CD4-positive, alpha-beta T cell (primary cell): ENCODE measurements at places on chromosomes 7 and 10. TPM values are rescaled to one million over a fixed set of nuclear protein-coding genes. Genes with fewer than 3 reads are reported as not detected.

Gene SLC25A40
- total RNA-seq, result 9.4 TPM

Gene GIMAP7
- total RNA-seq, result 50.7 TPM

Gene FOXI2
- not detected for total RNA-seq

Gene CC2D2B
- total RNA-seq, result not detected

Gene PSMC2
- 101 TPM for total RNA-seq

Gene ASAH2
- 2.1 TPM for total RNA-seq

Gene HMX2
- total RNA-seq, result not detected

- H3K27me3 ChIP-seq, result no peaks in the 10 kb centered on the region
- H3K27ac ChIP-seq, result no peak overlapping the region
- no peaks in the 10 kb centered on the region for H3K36me3 ChIP-seq
- no peak overlapping the region for H3K4me3 ChIP-seq
- H3K4me1 ChIP-seq, result no peaks in the 10 kb centered on the region
Measured at GRCh38 chr10:60367024-60367423, 22.7 kb downstream of the ANK3 start.

DNA sequence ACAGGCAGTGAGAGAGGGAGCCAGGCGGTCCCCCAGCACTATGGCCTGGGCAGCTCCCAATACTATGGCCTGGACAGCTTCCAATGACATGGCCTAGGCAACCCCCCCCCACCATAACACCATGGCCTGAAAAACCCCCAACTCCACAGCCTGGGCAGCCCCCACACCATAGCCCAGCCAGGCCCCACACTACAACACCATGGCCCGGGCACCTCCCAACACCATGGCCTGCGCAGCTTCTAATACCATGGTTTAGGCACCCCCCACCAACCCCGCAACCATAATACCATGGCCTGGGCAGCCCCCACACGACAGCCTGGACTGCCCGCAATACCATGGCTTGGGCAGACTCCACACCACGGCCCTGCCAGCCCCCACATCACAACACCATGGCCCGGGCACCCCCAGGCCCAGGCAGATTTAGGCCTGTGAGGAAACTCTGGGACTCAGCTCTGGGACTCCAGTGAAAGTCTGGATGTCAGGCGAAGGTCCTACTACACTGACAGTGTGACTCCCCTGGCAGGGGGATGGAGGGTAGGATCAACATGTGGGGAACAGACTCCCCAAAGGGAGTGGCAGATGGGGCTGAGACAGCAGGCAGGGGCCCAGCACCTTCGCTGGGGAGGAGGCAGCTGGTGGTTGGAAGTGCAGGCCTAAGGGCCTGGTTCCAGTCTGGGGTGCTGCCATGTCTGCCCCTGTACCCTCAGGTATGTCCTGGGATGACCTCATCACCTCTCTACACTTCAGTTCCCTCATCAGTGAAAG lies 8.7 kb downstream of the CPXM2 start:
- H3K4me3 ChIP-seq, result no peak overlapping the region
- no peak for DNase-seq
- H3K36me3 ChIP-seq, result no peaks in the 10 kb centered on the region
- H3K27ac ChIP-seq, result no peak overlapping the region
- no peaks in the 10 kb centered on the region for H3K27me3 ChIP-seq

GRCh38 chr10:3173171-3173878 lies 743 bp upstream of the PITRM1 start:
- H3K27me3 ChIP-seq, result no peaks in the 10 kb centered on the region
- H3K36me3 ChIP-seq, result peaks cover 19% of the 10 kb centered on the region
- H3K27ac ChIP-seq, result no peak overlapping the region
- H3K4me3 ChIP-seq, result peak overlapping the region; percentile 52
- peaks cover 19% of the 10 kb centered on the region for H3K4me1 ChIP-seq

DNA sequence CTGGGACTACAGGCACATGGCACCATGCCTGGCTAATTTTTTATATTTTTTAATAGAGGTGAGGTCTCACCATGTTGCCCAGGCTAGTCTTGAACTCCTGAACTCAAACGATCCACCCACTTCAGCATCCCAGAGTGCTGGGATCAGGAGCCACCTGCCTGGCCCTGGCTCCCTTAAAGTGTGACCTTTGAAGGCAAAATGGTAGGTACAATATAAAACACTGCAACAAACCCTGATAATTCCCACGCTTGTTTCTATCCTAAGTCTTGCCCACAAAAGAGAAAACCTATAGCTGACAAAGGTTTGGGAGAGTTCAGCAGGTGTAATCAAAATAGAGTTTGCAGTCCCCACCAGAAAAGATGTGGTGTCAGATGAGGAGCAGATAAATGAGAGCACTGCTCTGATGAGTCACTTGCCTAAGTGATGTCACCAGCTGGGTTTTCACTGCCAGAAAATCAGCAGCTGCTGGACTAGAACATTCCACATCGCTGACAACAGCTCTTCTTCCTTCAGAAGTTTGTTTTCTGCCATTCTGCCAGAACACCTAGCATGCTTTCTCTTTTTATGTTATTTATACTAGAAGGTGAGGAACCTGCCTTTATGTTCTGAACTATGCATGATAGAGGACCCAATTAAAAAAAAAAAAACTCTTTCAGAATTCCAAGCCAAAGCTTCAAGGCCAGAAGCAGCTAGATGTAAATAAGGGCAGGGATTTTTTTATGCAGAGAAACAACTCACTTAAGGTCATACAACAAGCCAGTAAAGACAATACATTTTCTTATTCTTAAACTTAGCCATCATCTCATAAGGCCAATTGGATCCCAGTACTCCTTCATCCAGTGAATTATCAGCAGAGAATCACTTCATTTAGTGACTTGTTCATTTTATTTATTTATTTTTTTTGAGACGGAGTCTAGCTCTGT lies 18.0 kb downstream of the PURB start:
- no peaks in the 10 kb centered on the region for H3K27me3 ChIP-seq
- no peak overlapping the region for H3K27ac ChIP-seq
- no peaks in the 10 kb centered on the region for H3K4me1 ChIP-seq
- DNase-seq, result no peak
- no peak overlapping the region for H3K4me3 ChIP-seq

GRCh38 chr7:117809958-117810357 lies 63.3 kb downstream of the CTTNBP2 start:
- no peaks in the 10 kb centered on the region for H3K27me3 ChIP-seq
- DNase-seq, result no peak
- no peaks in the 10 kb centered on the region for H3K36me3 ChIP-seq
- no peak overlapping the region for H3K27ac ChIP-seq
- no peak overlapping the region for H3K4me3 ChIP-seq
- no peaks in the 10 kb centered on the region for H3K4me1 ChIP-seq

GRCh38 chr10:30829901-30830300 lies 200.3 kb upstream of the LYZL2 start:
- no peak overlapping the region for H3K4me3 ChIP-seq
- DNase-seq, result no peak
- no peaks in the 10 kb centered on the region for H3K4me1 ChIP-seq
- H3K27ac ChIP-seq, result no peak overlapping the region
- no peaks in the 10 kb centered on the region for H3K27me3 ChIP-seq
- no peaks in the 10 kb centered on the region for H3K36me3 ChIP-seq

DNA sequence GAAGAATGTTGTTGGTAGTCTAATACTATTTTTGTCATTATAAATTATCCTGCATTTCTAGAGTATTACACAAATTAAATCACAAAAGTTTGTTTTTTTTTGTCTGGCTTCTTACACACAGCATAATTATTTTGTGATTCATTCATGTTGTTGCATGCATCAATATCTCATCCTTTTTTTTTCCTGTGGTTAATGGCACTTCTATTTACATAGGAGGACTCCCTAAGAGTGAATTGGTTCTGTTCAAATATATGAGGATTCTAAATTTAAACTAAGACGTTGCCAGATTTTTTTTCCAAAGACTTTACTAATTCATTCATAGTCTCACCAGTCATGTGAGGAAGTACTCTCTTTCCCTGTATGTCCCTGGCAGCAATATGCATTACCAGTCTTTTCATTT lies 303.3 kb downstream of the GPR37 start:
- no peaks in the 10 kb centered on the region for H3K36me3 ChIP-seq
- DNase-seq, result no peak
- H3K4me1 ChIP-seq, result no peaks in the 10 kb centered on the region
- no peak overlapping the region for H3K4me3 ChIP-seq
- no peaks in the 10 kb centered on the region for H3K27me3 ChIP-seq

DNA sequence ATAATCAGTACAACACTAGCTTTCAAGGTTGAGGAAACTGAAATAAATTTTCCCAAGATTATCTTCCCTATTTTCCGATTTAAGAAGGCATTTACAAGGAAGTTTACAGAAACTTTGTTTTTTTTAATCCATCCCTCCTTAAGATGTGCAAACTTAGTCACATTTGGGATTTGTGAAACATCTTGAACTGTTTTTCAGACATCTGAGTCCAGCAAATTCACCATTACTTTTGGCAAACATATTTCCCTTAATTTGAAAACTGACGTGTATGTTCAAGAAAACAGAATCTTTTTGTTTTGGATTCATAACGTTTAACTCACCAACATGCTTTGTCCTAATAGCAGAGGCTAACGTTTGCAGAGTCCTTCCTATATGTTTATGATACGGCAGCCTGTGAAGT lies 19.5 kb downstream of the GLI3 start:
- H3K36me3 ChIP-seq, result no peaks in the 10 kb centered on the region
- DNase-seq, result no peak
- H3K4me3 ChIP-seq, result no peak overlapping the region

- H3K4me1 ChIP-seq, result no peaks in the 10 kb centered on the region
- H3K4me3 ChIP-seq, result no peak overlapping the region
- DNase-seq, result no peak
- no peak overlapping the region for H3K27ac ChIP-seq
Measured at GRCh38 chr7:133845005-133845404, 282.1 kb upstream of the LRGUK start.

DNA sequence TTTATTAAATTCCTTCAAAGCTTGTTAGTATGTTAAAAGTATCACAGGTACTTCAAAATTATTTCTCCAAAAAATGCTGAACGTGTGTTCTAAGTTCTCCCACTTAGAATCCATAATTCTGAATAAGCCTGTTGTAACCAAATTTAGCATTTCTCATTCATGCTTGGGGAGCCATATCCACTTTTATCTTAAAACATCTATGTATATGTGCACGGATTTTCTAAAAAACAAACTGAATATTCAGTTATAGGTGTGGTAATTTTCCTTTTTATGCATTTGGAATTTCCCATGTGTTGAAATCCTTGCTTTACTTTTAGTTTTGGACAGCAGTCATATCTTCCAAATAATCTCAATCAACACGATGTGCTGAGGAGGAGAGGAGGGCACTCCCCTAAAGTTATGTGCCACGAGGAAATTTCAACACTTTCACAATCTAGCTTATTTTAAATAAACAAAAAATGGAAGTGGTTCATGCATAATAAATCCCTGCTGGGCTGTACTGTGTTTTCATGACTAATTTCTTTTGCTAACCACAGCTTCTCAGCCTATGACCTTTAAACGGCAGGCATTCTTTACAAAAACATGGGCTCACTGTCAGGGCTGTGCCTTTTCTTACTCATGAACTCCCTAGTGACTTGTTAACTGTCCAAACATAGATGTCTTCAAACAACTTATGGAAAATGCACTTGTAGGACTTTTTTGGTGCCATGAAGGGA lies 380.3 kb upstream of the SEMA3C start:
- H3K27me3 ChIP-seq, result no peaks in the 10 kb centered on the region
- no peak overlapping the region for H3K4me3 ChIP-seq
- no peaks in the 10 kb centered on the region for H3K36me3 ChIP-seq

DNA sequence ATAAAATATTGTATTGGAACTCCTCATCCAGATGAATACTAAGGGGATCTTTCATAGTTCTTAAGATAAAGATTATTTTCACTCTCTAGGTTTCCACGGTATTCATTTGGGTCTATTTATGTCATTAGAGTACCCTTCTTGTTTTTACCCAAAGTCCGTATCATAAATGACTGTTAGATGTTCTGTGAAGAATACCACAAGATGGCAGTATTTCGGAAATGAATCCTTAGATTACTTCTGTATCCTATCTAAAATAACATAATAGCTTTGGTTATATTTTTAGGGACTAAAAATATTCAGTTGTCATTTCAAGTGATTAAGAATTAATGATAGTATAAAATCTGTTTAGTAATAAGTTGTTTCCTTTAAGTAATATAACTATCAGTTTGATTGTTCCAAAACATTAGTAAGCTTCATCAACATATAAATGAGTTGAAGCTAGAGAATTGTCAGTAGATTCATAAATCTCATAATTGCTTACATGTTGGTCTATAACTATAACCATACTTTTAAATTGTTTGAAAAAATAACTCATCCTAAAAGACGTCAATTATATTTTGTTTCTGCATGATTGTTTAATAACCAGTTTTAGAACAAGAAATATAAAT lies 337.5 kb upstream of the KCND2 start:
- no peak overlapping the region for H3K4me3 ChIP-seq
- no peaks in the 10 kb centered on the region for H3K4me1 ChIP-seq
- H3K27ac ChIP-seq, result no peak overlapping the region
- no peaks in the 10 kb centered on the region for H3K27me3 ChIP-seq

- no peak overlapping the region for H3K27ac ChIP-seq
- no peaks in the 10 kb centered on the region for H3K36me3 ChIP-seq
- DNase-seq, result no peak
- H3K4me3 ChIP-seq, result no peak overlapping the region
- no peaks in the 10 kb centered on the region for H3K4me1 ChIP-seq
Measured at GRCh38 chr10:11646450-11646849, 35.0 kb upstream of the USP6NL start.

- no peaks in the 10 kb centered on the region for H3K36me3 ChIP-seq
- no peak overlapping the region for H3K4me3 ChIP-seq
- no peaks in the 10 kb centered on the region for H3K27me3 ChIP-seq
- no peak for DNase-seq
- H3K27ac ChIP-seq, result no peak overlapping the region
Measured at GRCh38 chr10:97505152-97505551, 6.4 kb downstream of the UBTD1 start.

- H3K27me3 ChIP-seq, result no peaks in the 10 kb centered on the region
- DNase-seq, result peak; percentile 44
- peaks cover 10% of the 10 kb centered on the region for H3K4me1 ChIP-seq
- no peak overlapping the region for H3K4me3 ChIP-seq
- H3K36me3 ChIP-seq, result no peaks in the 10 kb centered on the region
- no peak overlapping the region for H3K27ac ChIP-seq
Measured at GRCh38 chr10:317271-317769, 182.1 kb downstream of the ZMYND11 start.
